ENCODE measurements at places on chromosomes 4 and X. TPM values are rescaled to one million over a fixed set of nuclear protein-coding genes. Genes with fewer than 3 reads are reported as not detected.

Gene ARHGAP6
- total RNA-seq = 58.0 TPM

Gene SMIM10
- 3.1 TPM for total RNA-seq

Gene SSX4B
- not detected for total RNA-seq

Gene PNMA6A
- total RNA-seq = not detected

Gene NUDT10
- 2.1 TPM for total RNA-seq

Gene ADH1B
- total RNA-seq = 632 TPM

Gene KDR
- 6.9 TPM for total RNA-seq
